ENCODE measurements at places on chromosomes 6 and 20.

DNA sequence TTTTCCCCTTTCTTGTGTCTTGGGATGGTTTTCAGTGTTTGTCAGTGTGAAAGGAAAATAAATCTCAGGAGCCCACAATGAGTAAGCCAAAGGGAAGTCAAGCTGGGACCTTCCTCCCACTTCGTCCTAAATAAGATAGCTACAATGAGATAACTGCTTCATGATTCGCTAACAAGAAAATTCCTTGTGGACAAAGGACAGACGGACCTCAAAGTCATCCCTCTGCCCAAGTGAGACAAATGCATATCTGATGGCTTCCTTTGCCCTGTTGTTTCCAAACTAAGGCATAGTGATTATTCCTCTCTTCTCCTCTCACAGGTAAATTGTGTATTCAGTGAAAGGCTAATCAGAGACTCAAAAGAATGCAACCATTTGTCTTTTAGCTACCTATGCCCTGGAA lies 26.1 kb upstream of the ADTRP start:
- DNase-seq: peak; percentile 43

GRCh38 chr20:62882426-62882825 lies 20.8 kb upstream of the TCFL5 start:
- no peak for DNase-seq

- no peak for DNase-seq
Measured at GRCh38 chr6:102950967-102951366, 1557.5 kb downstream of the GRIK2 start.

- DNase-seq: no peak
Measured at GRCh38 chr6:159533016-159533415, 160.0 kb downstream of the SOD2 start.

- no peak for DNase-seq
Measured at GRCh38 chr20:38336726-38337125, 9.6 kb upstream of the LBP start.

- peak; percentile 73 for DNase-seq
Measured at GRCh38 chr20:5786930-5787795, 37.0 kb downstream of the SHLD1 start.

- DNase-seq: no peak
Measured at GRCh38 chr20:38873050-38873581, 53.1 kb upstream of the FAM83D start.

DNA sequence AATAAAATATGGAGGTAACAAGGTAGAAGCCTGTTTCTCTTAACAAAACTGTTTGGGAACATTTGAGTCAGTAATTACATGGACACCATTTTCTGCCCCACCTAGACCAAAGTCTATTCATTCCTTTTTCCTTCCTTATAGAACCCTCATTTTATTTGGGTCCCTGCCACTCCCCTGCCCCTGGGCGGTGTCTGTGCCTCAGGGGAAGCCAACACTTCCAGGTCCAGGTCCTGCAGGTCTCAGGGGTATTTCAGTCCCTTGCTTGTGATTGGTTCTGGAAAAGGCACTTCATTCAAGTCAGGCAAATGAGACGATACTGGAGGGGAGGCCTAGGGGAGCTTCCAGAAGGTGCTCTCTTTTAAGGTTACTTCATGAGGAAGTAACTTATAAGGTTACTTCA lies 42.3 kb downstream of the SLC35D3 start:
- no peak for DNase-seq

DNA sequence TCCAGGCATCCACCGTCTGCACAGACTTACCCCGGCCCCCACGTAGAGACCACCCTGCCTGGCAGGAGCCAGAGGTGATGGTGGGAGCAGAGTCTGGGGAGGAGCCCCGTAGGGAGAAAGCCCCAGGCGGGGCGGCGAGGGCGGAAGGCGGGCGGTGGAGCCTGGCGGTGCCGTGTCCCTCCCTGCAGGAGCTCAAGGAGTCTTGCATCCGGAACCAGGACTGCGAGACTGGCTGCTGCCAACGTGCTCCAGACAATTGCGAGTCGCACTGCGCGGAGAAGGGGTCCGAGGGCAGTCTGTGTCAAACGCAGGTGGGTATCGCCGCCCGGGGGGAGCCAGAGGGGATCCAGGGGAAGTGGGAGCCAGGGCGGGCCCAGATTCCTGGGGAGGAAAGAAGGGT lies 6.0 kb downstream of the CLPSL1 start:
- no peak for DNase-seq

DNA sequence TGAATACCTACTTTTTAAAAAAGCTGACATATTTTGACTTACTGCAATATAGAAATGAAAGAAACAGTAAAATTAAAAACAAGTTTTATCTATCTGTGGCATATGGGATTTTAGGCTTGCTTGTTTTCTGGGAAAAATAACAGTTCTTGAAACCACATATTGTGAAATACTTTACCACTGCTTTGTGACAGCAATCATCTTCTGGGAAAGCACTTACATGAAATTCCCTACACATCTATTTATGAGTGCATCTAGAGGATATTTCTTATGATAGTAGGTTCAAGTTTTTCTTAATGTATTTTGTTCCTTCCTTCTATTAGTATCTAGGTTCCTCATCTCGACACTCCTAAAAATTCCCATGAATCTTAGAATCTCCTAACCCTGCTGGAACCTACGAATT lies 75.2 kb downstream of the STXBP5 start:
- DNase-seq: peak; percentile 86
